ENCODE measurements at places on chromosomes 6 and 20. TPM values are rescaled to one million over a fixed set of nuclear protein-coding genes. Genes with fewer than 3 reads are reported as not detected.

DNA sequence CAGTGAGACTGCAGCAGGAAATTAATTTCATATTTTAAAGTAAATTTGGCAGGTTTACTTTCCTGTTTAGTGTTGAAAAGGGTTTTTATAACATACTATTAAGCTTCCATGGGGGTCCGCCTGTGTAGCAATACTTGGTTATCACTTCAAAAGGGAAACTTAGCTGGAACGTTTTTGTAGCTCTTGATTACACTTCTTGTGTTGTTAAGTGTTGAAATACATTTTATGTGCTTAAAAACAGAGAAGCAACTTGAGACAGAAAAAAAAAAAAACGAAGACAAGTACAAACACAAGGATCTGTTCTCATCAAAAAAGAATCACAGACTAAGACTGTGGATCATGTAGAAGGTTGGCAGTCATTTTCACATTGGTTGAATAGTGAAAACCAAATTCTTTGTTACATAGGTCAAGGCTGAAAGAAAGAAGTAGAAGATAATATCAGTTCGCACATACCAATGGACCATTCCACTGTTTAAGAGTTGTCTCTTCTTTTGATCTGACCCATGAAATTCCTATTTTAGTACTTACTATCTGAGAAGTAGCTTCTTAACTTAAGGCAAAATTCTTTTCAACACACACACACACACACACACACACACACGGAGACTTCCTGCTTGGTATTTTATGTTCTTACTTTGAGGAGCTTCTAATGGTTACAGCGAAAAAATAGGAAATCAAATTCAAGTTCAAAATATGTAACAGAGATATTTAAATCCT, 113.9 kb upstream of the SLC35B3 start:
- DNase-seq = no peak

DNA sequence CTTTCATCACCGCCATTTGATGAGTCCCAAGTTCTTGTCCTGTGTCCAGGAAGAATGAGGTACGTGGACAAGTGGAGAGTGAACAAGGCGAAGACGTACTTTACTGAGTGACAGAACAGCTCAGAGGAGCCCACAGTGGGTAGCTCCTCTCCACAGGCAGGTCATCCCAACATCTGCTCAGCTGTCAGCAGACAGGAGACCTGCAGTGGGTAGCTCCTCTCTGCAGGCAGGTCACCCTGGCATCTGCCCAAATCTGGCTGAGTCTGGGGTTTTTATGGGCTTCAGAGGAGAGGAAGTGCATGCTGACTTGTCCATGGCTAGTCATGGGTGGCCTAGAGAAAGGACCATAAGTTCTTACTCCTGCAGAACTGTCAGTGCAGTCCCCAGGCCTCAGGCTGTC, 32.7 kb upstream of the PDYN start:
- no peak for DNase-seq

GRCh38 chr6:74733830-74734620, 471.8 kb downstream of the COL12A1 start:
- DNase-seq = no peak

The TCP11 gene
- polyA plus RNA-seq = 0.08 TPM

The TUBB2B gene
- 3.3 TPM for polyA plus RNA-seq
